ENCODE measurements at places on chromosomes 6 and 20.

GRCh38 chr6:169445661-169446581, 192.3 kb upstream of the THBS2 start:
- DNase-seq = no peak

GRCh38 chr6:87444362-87444761, 28.4 kb upstream of the SLC35A1 start:
- DNase-seq = no peak

DNA sequence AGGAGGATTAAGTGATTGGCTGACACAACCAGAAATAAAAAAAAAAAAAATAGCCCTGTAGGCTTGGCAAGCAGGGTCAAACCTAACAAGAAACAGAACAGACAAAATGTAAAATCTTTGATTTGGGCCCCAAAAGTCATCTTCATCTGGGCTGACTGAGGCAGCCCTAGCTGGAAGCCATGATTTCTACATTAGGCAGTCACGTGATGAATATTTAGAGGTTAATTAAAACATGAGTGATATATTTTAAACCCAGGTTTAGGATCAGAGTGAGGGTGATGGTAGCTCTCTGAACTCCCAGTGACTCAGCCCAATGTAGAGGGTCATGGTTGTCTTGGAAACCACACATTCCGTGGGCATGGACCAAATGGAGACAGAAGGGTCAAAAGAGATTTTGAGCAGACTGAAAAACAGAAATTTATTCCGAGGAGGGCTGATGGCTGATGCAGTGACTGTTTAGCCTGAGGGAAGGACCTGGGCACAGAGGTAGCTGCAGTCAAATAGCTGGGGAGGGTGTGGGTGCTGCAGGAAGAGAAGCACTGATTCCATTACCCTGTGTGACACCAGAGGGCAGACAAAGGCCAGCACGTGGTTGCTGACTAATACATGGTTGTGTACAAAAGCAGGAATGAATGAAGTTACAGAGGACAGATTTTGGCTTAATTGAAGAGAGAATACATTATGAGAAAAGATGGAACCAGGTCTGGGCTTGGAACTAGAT, 573.1 kb upstream of the CHD6 start:
- DNase-seq = no peak

GRCh38 chr6:142857233-142857761, 87.7 kb downstream of the HIVEP2 start:
- no peak for DNase-seq

- DNase-seq = peak; percentile 71
Observed at GRCh38 chr20:56974499-56975250, 291.8 kb downstream of the BMP7 start.

DNA sequence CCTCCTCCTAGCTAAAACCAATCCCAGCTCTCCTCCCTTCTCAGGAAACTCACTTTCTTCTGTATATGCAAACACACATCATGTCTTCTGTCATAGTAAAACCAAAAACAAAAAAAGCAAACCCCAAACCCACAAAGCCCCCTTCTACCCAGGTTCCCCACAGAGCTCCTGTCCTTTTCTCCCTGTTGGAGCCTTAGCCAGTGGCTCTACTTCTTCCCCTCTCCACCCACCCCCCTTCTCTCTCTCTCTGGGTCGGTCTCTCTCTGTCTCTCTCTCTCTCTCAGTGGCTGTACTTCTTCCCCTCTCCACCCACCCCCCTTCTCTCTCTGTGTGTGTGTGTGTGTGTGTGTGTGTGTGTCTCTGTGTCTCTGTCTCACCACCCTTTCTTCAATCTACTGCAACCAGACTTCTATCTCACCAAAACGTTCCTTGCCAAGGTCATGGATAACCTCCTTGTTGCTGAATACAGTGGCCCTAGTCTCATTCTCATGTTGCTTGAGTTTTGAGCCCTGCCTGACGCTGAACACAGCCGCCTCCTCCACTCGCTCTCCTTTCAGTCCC, 8.7 kb upstream of the OSER1 start:
- DNase-seq = no peak

DNA sequence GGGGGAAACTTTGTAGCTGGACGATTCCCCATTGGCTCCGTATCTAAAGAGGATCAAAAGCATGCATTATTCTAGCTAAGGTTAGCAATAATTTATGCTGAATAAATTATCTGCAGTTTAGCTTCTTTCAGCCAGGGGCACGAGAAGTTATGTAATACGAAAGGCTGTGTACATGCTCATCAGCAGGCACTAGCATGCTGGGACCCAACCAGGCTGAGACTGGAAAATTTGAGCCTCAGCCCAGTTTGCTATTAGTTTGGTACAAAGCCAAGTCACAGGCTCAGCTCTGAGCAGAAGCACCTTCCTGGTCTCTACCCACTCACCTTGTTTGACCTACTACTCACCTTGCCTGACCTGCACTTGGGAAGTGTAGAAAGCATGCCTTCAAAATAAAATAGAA, 328.1 kb upstream of the ARID1B start:
- DNase-seq = no peak

- DNase-seq = no peak
Observed at GRCh38 chr20:37395410-37395797, 49.5 kb downstream of the SRC start.

DNA sequence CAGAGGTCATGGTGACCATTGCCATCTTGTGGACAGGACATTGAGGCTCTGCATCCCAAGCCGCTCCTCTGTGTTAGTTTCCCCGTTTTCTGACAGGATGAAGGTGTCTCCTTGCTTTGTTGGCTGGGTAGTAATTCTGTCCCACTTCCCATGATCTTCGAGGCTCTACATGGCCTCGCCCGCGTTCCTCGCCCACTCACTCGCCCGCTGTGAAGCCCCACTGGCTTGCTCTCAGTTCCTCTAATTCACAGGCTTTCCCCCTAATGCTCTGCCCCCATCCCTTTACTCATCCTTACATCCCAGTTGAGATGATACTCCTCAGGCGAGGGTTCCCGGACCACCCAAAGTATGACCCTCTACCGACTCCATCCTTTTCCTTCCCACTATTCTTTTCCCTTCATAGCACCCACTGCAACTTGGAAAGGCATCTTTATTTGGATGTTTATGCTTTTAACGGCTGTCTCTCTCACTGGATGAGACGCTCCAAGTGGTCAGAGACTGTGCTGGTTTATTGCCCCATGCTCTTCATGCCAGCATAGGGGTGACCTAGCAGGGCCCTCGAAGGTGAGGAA, 511 bp upstream of the SLC35B2 start:
- DNase-seq = no peak

- DNase-seq = no peak
Observed at GRCh38 chr6:82182756-82183155, 64.8 kb downstream of the IBTK start.

GRCh38 chr6:19603721-19604120, 233.4 kb upstream of the ID4 start:
- DNase-seq = no peak

DNA sequence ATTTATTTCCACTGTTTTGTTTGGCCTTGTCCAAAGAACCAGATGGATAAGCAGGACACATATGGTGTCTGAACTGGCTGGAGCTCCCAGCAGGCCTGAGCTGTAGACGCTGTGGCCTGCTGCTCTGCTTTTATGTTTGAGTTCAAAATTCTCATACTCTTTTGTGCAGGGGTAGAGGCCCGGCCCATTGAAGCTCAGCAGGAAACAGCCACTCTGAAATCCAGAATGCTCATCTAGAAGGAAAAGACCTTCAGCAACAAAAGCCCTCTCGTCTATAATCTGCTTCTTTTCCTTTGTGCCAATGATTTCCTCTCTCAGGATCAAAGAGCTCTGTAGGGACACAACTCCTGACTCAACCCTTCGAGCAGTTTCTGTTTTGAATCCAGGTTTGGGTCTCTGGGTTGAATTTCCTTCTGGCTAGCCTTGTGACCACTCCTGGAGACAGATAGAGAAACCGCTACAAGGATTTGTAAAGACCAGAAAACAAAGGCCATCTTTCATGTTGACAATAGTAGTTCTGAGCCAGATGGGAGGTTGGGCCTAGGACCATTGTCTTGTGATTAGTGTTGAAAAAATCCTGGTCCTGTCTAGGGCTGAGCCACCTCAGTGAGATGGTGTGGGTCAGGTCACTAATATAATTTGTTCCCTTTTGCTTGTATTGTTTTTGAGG, 446.7 kb downstream of the BCKDHB start:
- no peak for DNase-seq

- DNase-seq = no peak
Observed at GRCh38 chr6:52515219-52515960, 61.5 kb downstream of the TRAM2 start.

DNA sequence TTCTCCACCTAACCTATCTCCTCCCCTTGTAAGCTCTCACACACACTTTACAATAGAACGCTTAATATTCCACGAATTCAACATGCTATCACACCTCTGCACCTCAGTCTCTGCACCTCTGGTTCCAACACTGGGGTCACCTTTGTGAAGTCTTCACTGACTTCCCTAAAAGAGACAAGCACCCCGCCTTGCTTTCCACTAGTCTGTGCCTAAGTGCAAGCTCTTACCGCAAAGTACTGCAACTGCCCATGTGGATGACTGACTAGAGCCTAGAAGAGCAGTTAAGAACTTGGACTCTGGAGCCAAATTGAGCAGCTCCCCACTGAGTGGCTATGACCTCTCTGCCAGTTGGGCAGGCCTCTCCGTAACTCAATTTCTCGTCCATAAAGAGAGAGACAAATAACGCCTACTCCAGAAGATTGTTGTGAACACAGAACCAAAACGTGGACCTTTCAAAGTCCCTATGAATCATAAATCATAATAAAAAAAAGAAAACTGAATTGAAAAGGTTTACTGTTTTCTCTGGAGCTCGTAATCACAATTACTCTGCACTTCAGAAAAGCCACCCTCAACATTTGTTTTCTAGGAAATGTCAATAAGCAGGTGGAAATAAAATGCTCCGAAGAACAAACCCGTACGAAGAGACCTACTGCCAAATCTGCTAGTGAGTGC, 1.2 kb downstream of the IFNGR1 start:
- peak; percentile 4 for DNase-seq

GRCh38 chr6:147614501-147614900, 106.0 kb downstream of the SAMD5 start:
- no peak for DNase-seq

Measured in nephron progenitor cell (in vitro differentiated cells).